ENCODE measurements at places on chromosomes 7 and 10.

DNA sequence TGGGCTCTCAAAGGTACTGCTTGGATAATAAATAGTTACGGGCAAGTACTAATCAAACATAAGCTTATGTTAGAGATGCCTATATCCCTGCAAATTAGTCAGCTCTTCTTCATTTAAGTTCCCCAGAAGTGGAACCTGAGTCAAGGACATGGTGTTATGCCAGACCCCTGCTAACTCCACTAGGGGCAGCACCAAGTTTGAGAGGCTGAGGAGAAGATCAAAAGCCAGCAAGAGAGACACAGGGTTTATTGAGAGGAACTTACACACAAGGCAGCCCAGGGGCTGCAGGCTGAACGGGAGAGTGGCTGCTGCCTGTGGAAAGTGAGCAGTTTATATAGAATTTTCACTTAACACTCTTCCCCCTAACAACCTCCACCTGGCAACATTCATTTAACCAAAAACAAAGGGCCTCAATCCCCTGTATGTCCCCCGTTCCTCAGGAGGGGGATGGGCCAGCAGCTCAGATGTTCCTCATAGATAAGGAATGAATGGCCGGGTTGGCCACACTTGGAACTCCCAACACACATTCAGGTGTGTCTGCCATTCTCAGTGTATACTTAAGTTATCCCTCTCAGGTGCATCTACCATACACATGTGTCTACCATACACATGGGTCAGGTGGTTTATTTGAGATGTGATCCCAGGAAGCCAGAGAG, 62.6 kb upstream of the GHITM start:
- no peak for DNase-seq

DNA sequence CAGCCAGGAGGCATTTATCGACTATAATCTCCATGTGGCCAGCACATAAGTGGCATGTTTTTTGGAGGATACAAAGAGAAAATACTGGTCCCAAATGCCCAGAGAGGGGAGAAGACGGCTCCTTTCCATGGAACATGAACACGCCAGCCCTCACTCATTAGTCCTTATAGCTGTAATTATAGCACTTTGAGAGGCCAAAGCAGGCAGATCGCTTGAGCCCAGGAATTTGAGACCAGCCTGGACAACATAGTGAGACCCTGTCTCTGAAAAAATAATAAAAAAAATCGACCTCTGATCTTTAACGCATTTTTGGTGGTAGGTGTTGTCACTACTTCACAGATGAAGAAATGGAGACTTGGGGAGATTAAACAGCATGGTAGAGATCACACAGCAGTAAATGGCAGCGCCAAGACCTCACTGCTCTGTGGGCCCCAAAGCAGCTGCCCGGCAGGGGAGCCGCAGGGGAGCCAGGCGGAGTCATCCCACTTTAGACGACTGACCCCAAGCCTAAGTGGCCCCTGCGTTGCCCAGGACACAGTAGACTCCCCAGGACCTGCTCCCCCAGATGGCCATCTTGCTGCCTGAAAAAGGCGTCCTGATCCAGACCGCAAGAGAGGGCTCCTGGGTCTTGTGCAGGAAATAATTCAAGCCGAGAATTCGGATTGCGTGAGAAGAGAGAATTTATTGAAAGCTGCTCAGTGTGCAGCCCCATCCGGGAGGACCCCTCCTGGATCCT, 21.2 kb upstream of the PRKAG2 start:
- no peak for DNase-seq

- DNase-seq = no peak
These were observed 594.5 kb downstream of the ACTR3B start for GRCh38 chr7:153354071-153354470.

DNA sequence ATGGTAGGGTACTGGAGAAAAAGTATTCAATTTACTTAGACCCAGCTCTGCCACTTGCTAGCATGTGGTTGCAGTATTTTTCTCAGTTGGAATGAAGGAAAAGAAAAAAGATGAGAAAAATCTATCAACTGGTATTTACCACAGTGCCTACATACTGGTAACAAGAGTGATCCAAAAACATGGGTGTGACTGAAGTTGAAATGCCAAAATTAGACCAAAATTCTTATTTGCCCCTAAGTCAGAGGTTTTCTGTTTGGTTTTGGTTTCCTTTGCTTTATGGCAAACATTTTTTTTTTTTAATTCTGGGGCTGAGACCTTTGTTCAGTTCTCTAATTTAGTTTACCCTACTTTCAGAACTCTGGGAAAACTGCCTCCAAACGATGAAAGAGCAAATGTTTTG, 12.3 kb downstream of the HYCC1 start:
- no peak for DNase-seq

GRCh38 chr10:117619223-117619622, 76.7 kb downstream of the EMX2 start:
- no peak for DNase-seq

DNA sequence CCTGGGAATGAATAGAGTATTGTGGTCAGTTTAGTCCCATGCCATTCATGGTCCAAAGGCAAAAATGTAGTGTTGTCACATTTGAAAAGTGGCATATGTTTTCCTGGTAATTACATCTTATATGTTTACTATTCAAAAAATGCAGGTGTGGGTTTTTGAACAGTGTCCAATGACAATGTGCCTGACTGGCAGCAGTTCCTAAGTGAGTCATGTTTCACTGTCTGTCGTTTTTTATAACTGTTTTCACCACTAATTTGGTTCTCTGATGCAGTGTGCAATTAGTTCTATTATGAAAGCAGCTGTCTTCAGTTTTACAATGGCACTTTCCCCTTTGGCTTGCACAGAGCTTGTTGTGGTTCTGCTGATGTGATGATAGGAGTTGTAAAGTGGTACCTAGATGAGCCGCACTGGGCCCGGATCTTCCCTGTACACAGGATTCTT, 162.3 kb downstream of the SEM1 start:
- DNase-seq = no peak

GRCh38 chr7:137395420-137395819, 51.9 kb upstream of the PTN start:
- no peak for DNase-seq

GRCh38 chr10:10629512-10629911, 388.2 kb upstream of the CELF2 start:
- DNase-seq = no peak

DNA sequence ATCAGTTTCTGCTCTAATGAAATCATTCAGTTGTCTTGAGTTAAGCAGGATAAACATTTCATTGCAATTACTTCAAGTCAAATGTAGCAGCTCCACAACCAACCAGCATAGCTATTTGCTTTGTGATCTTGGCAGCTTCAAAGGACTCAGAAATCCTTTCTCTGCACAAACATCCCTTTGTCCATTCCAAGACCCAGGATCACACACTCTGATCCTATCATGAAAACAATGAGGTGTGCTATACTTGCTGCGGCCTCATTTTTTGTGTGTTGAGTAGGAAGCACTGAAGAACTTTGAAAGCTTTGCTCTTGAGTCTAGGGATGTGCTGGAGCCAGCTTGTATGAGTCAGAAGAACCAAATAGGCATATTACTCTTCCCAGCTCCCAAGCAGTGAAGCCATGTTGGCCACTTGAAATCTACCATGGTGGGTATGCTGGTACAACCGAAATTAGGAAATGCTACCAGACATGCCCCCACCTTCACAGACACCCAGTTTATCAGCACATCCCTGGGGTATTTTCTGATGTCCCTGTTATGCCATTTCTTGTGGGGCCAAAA, 199.4 kb upstream of the PRSS58 start:
- no peak for DNase-seq

DNA sequence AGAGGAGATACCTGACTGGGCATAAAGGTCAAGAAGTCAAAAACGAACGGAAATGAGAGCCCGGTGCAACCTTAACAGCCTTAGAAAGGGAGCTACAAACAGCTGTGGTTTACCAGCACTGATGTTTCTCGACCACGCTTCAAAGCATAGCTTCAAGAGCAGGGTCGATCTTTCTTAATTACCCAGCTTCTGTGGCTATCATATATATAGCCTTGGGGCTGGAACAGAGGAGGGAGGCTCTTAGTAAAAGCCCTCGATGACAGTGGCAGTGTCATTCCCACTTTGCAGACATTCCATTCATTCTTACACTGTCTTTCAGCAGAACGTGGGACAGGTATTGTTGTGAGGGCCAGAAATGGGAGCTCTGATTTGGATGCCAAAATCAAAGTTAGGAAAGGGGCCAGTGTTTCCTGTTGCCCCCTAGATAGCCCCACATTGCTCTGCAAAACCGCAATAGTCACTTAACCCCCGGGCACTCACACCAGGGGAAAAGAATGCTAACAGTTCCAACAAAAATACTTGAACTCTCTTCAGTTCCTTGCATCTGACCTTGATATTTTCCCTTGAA, 141.5 kb downstream of the MTPAP start:
- no peak for DNase-seq

DNA sequence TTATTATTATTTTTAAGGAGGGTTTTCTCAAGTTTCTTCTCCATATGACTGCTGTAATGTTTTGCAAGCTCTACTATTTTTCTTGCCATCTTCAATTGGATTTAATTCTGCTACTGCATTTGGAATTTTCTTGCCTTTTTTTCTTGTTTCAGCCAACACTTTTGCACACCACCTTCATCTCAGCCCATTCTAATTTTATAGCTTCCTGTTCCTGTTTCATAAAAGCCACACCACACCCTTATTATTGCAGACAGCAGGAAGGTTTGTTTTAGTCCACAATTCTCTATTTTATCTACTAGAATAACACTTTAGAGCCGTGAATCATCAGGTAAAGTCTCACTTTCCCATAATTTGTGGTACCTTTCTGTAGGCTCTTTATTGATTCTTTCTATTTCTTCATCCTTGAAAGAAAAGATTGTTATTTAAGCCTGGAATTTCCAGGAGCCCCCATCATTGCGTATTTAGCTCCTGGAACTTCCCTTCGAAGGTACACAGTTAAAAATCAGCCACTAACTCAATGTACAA, 209.3 kb upstream of the TBX20 start:
- no peak for DNase-seq

GRCh38 chr7:128121711-128122530, 90.7 kb upstream of the LRRC4 start:
- DNase-seq = no peak

DNA sequence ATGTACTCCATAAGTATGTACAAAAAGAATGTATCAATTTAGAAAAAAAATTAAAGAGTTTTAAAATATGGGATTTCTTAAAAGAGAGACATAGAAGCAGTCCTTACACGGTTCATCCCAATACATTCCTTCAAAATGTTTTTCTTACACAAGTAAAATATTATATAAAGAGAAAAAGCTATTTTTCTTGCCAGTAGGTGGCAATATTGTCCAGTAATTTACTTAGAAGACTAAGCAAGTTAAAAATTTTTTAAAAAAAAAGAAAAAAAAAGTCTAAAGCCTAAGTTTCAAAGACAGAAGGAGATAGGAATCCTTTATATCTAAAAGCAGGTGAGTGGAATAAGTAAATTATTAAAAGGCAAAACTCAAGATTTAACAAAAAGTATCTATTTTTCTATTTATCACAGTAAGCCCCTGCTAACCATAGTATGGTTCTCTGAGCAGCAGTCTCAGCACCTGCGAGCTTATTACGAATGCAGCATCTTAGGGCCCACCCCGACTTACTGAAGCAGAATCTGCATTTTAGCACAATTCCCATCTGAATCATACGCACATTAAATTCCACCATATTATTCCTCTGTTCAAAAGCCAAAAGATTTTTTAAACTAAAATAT, 240.6 kb downstream of the DGKI start:
- DNase-seq = no peak

- no peak for DNase-seq
These were observed 557 bp downstream of the CYTH3 start for GRCh38 chr7:6271694-6272440.

DNA sequence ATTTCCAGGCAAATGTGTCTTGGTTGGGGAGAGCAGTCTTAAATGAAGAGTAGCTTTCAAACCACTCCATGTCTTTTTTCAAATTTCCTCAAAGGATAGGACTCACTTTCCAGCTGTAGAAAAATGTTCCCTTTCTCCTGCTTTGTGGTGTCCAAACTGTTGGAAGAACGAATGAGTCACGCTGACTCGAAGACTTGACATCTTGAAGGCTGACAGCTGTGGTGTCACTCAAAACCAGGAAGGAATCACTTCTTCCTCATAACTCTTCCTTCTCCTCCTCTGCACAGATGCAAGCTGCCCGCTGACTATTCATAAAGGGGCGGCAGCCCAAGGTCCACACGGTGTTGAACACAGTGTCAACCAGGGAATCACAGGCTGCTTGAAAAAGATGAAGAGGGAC, 19.2 kb downstream of the PLA2G12B start:
- no peak for DNase-seq

DNA sequence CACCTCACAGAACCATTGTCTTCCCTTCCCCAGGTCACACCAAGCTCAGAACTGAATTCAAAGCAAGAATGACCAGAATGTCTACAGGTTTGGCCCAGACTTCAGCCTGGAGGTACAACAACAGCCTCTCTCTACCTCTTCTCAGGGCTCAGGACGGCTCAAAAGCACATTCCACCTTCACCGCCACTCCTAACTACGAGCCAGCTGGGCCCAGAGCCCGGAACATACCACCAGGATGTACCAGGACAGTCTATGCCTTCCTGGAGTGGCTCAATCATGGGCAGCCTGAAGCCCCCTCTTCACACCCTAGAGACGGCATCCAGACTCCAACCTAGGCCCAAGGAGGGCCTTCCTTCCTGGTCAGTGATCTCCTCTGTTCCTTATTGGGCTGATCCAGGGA, 41.6 kb downstream of the ANXA8 start:
- no peak for DNase-seq

GRCh38 chr10:63773962-63774361, 252.8 kb downstream of the REEP3 start:
- DNase-seq = no peak

GRCh38 chr7:18861514-18862118, 255.8 kb downstream of the TWIST1 start:
- no peak for DNase-seq

- no peak for DNase-seq
These were observed 43.6 kb upstream of the CYP2C18 start for GRCh38 chr10:94639902-94640301.

- DNase-seq = no peak
These were observed 33.8 kb upstream of the ZFAND2A start for GRCh38 chr7:1193593-1194424.

DNA sequence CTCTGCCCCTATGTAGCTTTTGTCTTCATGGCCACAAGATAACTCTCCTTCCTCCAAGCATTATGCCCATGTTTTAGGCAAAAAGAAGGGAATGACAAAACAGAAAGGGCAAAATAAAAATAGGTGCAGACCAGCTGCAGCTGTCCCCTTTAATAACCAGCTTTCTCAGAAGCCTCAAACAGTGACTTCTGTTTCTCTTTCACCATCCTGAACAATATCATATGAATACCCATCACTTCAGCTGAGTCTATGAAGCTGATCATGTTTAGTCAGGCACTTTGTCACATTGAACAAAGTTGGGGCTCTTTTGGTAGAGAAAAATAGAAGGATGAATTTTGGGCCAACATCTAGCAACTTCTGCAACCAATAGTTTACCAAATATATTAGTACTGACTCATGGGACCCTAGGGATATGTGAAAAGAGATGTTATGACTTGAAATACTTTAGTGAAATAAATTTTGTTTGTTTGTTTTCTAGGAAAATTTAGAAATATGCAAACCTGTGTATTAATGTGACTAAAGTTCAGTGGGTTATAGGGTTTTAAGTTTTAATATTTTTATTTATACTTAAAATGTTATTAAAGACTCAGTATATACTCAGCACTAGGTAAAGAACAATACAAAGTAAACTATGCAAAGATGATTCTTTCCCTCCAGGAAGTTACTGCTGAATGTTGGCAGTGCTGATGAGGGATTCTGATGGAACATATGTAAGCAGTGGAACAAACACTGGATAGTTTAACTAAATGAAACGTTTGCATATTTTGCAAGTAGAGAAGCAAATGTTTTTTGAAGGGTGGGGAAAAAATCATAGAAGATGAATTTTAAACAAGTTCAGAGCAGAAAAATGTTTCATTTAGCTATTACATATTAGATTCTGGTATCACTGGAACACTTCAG, 133.7 kb downstream of the FOXP2 start:
- no peak for DNase-seq

- no peak for DNase-seq
These were observed 117.8 kb upstream of the SAMD8 start for GRCh38 chr10:74993649-74994048.
